Thoracic aorta endothelial cell (primary cell): ENCODE measurements at places on chromosomes 12 and 14. TPM values are rescaled to one million over a fixed set of nuclear protein-coding genes. Genes with fewer than 3 reads are reported as not detected.

NANOG gene
- total RNA-seq, result not detected in 2 replicates

LRP1-AS gene
- total RNA-seq, result not detected in 2 replicates

PRICKLE1 gene
- total RNA-seq, result 18.0 and 56.3 TPM in 2 replicates

WNT5B gene
- 0.07 and 0.53 TPM in 2 replicates for total RNA-seq
